Adrenal gland (tissue), 19 donors: ENCODE measurements at places on chromosomes 5 and 9. TPM values are rescaled to one million over a fixed set of nuclear protein-coding genes. Genes with fewer than 3 reads are reported as not detected.
A peak's percentile ranks its signal among the peaks of the same experiment; 100 is the strongest.

DNA sequence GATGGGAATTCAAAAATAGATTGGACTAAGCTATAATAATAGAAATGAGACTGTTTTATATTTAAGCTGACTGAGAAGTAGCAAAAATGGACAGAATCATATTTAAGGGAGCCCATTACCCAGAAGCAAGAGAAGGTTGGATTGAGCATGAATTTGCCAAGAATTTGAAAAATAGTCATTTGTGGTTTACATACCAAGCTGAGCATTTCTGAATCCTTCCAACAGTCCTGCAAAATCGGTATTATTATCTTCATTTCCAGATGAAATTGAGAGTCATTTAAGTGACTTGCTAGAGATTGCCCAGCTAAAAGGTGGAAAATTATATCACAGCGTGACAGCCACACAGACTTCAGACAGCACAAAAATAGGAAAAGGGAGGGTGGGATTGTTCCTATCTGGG lies 48.4 kb downstream of the TNFSF15 start:
- no peak for DNase-seq

DNA sequence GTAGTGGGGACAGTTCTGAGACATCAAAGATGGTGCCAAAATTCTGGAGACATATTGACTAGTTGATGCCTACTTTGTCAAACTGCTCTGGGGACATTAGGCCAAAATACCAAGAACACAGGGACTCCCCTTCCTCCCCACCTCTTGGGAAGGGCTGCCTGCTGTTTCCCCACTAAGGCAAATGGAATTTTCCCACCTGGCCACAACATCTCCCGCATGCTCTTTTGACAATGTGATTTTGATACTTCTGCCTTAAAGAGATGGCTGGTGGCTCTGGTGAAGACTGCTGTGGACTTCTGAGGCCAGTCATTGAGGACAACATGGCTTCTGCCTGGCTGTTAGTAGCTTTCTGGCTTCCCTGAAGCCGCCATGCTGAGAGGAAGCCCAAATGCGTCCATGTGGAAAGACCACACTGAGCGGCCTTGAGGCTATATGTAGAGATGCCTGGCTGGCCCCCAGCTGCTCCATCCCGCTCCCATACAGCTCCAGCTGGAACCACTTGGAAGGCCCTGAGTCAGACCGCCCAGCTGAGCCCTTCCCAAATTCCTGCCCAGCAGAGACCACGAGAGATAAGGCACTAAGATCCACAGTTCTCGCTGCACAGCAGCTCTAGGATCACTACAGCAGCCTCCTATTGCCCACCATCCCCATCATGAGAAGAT lies 226.7 kb downstream of the SYK start:
- no peak for DNase-seq

DNA sequence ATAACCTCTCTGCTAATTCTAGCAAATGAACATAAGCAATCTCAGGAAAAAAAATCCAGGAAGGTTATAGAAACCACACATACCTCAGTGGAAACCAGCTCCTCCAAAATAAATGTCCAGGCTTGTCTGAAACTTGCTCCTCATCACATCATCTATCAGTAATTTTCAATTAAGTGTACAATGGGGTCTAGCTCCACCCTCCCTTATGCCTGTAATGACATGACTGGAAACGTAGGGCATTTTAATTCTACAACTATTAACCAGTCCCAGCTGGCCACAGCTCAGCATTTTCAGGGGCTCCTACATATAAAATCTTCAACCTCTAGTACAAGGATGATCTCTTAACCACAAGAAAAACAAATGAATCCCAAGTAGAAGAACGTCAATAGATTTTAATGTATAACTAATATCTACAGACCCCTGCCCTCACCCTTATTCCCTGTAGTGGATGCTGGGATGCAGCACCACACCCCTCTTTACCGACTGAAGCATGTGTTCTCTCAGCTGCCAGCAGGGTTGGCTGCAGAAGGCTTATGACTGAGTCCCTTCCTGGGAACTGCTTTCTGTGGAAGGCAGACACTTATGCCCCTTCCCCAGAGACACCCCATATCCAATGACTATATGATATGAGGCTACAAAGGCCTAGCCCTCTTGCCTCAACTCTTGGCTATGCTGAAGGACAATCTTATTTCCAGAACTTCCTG lies 6.8 kb downstream of the TSSK1B start:
- no peak for DNase-seq

GRCh38 chr5:79209505-79209904 lies 26.4 kb upstream of the JMY start:
- DNase-seq, result no peak

The SPATA31E1 gene
- total RNA-seq, result not detected

The PCDHB4 gene
- 1.9 TPM for total RNA-seq

DNA sequence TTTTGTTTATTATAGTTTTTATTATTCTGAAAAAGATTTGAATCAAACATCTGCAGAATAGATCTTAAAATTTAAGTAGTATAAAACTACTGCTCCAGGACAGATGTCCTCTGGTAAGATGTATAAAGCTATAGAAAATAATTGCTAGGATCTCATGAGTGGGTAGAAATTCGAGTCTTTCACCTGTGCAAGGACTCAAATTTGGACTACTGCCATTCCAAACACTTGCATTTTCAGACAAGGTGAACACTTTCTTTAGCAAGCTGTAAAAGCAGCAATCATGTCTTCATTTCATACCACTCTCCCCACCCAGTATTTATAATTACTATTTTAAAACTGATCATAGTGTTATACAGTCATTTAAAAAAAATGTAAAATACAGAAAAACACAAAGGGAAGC lies 20.7 kb downstream of the SKP2 start:
- DNase-seq, result no peak

GRCh38 chr5:122292332-122292731 lies 19.7 kb upstream of the SNCAIP start:
- DNase-seq, result no peak

The CER1 gene
- total RNA-seq, result not detected

GRCh38 chr5:112758676-112759075 lies 21.0 kb downstream of the APC start:
- no peak for DNase-seq

The CORO2A gene
- 2.3 TPM for total RNA-seq

DNA sequence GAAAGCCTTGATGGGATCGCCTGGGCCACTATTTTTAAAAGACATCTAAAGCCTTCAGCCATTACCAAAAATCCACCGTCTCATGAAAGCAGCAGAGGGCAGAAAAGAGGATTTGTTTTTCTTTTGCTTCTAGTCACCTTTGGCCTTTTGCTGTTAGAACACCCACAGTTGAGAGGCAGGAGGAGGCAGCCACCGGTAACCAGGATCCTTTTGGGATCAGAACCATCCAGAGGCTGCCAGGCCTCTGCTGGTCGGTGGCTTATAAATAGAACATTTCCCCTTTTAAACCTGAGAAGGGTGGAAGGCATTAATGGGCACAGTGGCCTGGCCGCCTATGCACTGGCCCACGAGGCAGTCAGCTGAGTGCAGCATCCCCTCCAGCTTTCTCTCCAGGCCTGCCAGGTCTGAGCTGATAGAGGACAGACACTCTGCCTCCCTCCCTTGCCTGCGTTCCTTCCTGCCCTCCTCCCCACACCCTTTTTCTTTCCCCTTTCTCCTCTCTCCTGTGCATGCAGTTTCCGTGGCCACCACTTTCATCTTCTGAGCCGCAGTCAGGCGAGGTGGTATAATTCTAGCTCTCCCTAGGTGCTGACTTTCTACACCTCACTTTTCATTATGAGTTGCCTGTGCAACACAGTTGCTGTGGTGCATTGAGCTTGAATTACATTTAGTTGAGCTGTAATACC lies 253.4 kb downstream of the ARHGAP26 start:
- no peak for DNase-seq

GRCh38 chr5:59893429-59894227 lies at the start of gene PDE4D:
Gene PDE4D (minus strand): TSS chr5:59893726.
- peak; percentile 50 for DNase-seq

GRCh38 chr5:102850503-102850902 lies 95.4 kb downstream of the PAM start:
- DNase-seq, result no peak

- peak; percentile 61 for DNase-seq
These were observed at the start of gene F2R for GRCh38 chr5:76715736-76716455. Gene F2R (plus strand): TSS chr5:76716126. CDS start chr5:76716308, 182 bp downstream.

The PCDHGB3 gene
- 1.4 TPM for total RNA-seq

DNA sequence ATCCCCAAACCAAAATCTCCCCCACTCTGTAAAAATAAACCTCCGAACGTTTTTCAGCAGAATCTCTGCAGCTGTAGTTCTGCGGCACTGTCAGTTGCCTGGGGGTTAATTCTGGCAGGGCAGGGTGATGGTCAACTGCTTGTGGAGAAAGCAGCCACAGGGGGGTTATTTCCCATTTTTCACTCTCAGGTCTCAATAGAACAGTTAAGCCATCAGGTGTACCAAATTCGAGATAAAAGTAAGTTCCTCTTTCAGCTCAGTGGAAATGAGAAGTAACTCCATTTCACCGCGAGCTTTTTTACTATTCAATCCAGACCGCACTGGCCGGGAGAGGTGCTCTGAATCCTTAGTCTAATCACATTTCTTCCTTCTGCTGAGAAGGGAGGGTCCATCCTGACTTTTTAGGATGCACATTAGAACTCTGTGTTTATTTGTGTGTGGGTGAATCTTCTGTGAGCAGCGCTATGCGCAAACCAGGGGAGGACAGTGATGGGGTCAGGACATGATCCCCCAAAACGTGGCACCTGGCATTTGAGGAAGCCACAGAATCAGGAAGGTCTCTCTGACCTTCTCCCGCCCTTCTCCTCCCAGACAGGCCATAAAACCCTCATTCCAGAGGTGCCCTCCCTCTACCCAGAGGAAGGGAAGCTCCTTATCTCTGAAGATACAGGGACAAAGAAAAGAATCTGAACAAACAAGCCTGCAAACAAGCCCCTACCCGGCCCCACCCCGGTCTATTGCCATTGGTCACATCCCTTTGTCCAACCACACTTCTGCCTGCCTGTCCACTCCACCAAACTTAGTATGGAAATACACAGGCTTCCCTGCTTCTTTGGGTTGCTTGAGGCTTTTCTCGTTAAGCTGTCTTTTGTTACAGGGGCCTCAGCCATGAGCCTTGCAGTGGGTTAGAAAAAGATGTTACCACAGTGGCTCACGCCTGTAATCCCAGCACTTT lies 229.0 kb downstream of the ROR2 start:
- no peak for DNase-seq

The EPB41L4B gene
- 17.1 TPM for total RNA-seq

The GPR151 gene
- total RNA-seq, result not detected

The LMNB1 gene
- 4.6 TPM for total RNA-seq

DNA sequence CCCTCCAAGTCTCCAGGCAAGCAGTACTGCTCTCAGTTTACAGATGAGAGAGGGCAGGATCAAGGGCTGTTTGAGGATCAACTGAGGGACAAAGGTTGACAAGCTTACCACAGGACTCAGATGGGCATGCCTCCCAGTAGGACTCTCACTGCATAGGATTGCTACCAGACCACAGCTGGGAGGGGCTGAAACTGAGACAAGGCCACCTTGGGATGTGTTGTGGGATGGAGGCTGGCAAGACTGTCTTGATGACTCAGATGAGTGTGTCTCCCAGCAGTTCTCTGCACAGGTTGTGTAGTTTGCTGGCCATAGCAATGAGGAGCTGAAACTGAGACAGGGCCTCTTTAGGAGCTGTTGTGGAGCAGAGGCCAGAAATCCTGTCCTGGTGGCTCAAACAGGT lies 222.2 kb upstream of the IRX1 start:
- no peak for DNase-seq

- no peak for DNase-seq
These were observed 135.4 kb upstream of the MAP1B start for GRCh38 chr5:71971862-71972261.

The GLRA1 gene
- 1.4 TPM for total RNA-seq

DNA sequence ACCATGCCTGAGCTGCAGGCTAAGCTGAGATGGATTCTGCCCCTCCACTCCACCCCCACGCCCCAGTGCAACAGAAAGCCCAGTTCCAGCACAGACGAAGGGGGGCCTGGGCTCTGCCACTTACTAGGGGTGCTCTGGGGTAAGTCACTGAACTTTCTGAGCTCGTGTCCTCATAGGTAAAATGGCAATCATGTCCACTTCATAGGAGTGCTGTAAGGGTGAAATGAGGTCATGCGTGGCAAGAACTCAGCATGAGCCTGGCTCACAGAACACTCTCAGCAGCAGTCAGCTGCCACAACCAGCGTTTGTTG lies 8.4 kb upstream of the PSD2 start:
- no peak for DNase-seq

DNA sequence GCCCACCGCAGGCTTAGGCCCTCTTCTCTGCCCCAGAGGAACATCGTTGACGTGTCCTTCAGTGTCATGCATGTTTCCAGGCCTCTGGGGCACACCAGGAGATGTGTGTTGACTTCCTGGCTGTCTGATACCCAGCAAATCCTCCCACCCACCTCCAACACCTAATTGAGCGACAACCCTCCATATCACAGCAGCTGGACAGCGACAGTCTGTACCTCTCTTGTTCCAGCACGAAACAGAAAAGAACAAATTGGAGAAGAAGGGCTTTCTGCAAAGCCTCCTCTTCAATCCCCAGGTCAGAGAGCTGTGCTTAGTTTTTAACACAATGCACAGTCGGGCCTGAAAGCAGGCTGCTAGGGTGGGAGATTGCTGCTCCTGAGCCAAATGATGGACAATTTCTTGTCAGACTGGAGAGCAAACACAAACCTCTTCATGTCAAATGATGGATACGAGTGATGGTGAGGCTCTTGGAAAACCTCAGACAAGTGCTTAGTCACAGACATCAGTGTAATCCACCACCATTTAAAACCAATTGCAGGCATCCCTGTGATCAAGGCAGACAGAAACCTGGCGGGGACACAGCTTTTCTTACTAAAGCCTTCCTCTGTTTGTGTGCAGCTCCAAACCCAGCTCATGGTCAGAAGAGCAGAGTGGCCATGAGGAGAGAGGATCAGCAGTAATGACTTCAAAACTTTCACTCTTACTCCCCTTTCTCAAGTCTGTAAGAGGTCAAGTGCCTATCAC lies 110.6 kb downstream of the EBF1 start:
- no peak for DNase-seq

The AGXT2 gene
- not detected for total RNA-seq

DNA sequence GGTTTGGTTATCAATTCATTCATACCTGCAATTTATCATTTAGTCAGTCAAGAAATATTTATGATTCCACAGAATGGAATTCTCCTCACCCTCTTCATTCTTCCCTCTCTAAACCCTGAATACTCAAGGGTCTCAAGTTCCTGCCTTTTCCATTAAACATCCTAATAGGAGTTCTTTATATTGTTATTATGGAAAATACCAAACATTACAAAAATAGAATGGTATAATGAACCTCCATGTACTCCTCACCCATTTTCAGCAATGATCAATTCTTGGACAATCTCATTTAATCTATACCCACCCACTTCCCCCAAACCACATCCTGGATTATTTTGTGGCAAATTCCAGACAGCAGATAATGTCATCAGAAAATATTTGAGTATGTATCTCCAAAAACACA lies 74.5 kb downstream of the ADAMTS12 start:
- no peak for DNase-seq

DNA sequence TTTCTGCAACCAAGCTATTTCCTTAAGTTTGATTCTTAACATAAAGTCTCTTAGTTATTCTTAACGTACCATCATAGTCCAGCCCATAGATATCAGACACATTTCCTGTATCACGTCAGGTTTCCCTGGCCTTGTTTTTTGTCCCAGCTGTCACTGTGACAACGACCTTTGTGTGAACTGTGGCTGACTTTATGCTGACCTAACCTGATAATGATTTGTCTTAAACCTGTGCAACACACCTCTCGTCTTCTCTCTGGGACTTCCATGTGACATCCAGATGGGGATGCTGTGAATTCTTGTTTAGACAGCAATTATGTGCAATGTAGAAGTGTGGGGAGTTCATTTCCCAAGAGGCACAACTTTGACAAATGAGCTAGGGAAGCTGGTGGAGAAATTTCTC lies 662.8 kb downstream of the PTPRD start:
- DNase-seq, result no peak

GRCh38 chr9:108053555-108054061 lies 564.0 kb upstream of the KLF4 start:
- peak; percentile 74 for DNase-seq

The PLPP1 gene
- 92.3 TPM for total RNA-seq
